ENCODE measurements at places on chromosomes 3 and 15.

DNA sequence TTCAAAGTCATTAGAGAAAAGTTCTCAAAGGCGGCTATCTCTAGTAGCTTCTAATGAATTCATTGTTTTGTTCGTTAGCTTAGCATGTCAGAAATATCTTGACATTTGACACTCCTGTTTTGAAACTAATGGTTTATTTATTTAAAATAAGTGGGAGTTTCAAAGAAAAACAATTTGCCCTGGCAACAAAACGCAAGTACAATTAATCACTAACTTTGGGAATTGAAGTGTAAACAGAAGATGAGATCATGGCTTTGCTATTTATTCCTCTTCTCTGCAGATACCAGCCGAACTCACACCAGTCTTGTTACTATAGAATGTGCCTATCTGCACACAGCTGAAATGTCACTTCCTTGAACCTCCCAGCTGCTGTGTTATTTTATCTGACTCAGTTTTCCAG, 27.5 kb downstream of the MASP1 start:
- DNase-seq = no peak

- no peak for DNase-seq
These were observed 78.6 kb upstream of the MITF start for GRCh38 chr3:69660631-69661030.

GRCh38 chr3:128327606-128328031, 139.1 kb downstream of the DNAJB8 start:
- DNase-seq = no peak

DNA sequence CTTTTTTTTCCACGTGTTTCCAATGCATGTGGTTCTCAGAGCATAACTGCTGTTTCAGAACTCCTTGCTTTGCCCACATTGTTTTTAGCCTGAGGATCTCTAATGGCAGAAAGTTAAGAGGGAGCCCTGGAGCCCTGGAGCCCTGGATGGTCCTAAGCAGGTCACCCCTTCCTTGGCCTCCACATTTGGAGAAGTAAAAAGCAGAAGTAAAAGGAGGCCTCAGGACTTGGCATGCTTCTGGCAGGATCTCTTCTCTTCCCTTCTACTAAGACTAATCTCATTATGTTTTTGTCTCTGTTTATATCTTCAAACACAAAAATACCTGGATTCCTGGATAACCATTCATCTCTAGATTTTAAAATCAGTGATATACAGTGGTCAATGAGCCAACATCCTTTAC, 50.1 kb downstream of the P2RY1 start:
- no peak for DNase-seq

DNA sequence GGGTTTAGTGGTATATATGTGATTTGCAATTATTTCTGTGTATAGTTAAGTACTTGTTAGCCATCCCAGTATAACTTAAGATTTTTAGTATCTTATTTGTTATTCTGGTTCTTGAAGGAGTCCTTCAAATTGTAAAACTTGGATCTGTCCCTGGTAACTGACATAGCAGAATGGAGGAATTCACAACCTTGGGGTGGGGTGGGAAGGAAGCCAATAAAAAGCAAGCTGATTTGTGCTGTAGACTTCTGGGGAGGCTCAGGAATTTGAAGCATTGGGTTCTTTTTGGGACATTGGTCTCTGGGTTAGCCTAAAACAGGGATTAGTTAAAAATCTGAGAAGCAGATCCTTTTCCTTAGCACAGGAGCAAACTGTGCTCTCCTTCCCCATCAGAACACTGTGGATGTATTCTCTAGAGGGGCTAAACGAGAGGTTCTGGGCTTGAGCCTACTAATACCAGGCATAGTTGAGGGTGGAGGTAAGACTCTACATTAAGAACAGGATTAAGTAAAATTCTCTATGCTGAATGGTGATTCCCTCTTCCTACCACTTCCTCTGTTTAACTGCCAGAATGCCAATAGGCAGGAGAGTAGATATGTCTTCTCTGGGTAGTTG, 42.2 kb downstream of the GMPS start:
- DNase-seq = no peak

GRCh38 chr3:113769551-113769950, 22.7 kb downstream of the ATP6V1A start:
- no peak for DNase-seq

GRCh38 chr3:193130576-193130975, 110.4 kb upstream of the PLAAT1 start:
- no peak for DNase-seq

DNA sequence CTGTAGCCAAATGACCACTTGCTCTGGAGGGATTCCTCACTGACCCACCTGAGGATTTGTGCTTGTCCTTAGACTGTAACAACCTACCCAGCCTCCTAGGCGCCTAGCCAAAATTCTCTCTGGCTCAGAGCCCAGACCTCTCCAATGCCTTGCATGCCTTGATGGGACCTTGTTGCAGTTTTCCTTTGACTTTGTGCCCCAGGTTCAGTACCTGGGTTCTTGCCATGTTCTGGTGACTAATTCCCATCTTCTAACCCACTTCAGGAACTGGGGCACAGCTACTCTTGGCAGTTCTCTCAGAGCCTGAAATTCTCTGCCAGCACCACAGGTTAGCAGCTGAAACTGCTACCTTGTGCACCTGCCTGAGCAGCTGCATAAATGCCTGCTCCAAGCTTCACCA, 27.0 kb upstream of the UBE3A start:
- no peak for DNase-seq

DNA sequence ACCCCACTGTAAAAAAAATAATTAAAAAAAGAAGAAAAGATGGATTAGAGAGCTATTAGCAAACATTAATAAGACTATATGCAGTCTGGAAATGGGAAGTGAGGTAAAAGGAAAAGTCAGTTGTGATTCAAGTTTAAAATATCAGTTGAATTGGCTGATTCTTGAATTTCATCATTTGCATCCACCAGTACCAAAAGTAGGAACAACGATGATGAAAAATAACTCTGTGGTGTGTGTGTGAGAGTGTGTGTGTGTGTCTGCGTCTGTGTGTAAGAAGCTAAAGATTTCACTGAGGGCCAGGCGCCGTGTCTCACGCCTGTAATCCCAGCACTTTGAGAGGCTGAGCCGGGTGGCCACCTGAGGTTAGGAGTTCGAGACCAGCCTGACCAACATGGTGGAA, 56.0 kb upstream of the SLC4A7 start:
- DNase-seq = no peak

DNA sequence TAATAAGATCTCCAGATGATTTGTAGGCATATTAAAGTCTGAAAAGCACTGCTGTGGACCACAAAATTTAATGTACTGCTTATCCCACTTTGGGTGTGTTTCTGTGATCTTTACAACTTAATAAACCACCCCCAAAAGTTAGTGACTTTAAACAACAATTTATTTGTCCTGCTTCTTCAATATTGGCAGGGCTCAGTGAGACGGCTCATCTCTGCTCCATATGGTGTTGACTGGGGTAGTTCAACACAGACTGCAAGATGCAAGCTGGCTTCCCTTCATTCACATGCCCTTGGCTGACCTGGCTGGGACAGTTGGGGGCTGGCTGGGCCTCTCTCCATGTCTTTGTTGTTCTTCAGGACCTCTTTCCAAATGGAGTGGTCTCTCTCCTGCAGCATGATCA, 337.8 kb downstream of the FHIT start:
- DNase-seq = no peak

GRCh38 chr3:140438736-140439470, 239.0 kb upstream of the TRIM42 start:
- no peak for DNase-seq

GRCh38 chr15:89673165-89673512, 6.0 kb downstream of the PLIN1 start:
- DNase-seq = no peak

DNA sequence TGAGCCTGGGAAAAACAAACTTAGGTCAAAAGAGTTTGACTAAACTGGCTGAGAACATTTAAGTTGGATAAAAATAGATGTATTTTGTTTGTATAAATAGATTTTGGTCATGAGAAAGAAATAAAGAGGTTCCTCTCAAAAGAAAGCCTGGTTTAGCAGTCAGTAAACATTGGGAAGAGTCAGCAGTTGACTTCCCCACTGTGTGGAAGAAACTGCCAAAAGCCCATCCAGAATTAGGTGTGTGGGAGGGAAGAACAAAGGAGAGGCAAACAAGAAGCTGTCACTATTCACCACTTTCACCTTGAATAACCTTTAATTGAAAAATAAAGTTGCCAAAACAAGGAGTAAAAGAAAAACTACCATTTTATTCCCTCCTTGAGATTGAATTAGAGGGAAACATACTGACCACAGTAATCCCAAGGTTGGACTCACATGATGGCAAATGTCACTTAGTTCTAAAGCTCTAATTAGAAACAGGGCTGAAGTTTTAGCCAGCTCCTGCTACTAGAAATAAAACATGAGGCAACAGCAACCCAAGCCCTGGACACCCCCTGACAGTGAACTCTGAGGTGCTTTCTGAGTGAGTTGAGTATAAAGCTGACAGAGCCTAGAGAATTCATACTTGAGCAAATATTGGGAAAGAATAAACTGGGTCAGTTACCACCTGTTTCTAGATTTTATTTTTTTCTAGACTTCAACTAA, 139.3 kb downstream of the SERPINI1 start:
- DNase-seq = no peak

- DNase-seq = no peak
These were observed 317.3 kb downstream of the FGF12 start for GRCh38 chr3:192409838-192410683.

DNA sequence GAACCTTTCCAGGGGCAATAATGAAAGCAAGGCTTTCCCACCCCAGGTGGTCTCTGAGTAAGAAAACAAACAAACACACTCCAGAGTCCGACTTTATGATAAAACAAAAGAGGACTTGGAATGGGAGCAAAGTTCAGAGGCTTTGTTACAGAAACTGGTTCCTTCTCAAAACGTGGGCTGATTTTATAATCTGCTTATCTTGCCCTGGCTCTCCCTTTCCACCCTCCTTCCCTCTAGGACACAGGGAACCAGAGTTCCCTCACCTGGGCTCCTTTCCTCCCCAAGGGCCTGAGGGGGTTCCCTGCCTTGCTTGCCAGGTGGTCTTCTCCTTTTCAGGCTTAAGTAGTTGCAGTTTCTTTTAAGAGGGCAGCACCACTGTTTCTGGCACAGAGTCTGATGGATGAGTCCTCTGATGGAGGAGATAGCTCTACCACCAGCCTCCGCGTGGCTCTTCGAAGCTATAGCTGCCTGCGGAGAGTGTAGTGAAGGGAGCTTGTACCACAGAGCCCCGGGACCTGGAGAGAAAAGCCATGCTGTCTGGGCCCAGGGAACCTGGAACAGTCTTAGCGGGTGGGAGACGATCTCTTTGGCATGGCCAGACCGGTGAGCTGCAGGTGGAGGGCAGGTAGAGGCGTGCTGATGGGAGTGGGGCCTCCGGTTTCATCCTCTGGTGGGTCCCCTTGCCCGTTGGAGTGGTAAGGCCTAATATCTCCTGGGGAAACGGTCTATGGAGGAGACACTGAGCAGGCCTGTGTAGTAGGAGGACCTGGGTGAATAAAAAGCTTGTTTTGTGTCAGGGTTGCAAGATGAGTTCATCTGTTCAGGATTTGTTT, 68.7 kb downstream of the SMAD6 start:
- no peak for DNase-seq

- no peak for DNase-seq
These were observed 70.7 kb downstream of the CYP19A1 start for GRCh38 chr15:51267703-51268083.

GRCh38 chr15:69395991-69396390, 18.2 kb upstream of the KIF23 start:
- no peak for DNase-seq

DNA sequence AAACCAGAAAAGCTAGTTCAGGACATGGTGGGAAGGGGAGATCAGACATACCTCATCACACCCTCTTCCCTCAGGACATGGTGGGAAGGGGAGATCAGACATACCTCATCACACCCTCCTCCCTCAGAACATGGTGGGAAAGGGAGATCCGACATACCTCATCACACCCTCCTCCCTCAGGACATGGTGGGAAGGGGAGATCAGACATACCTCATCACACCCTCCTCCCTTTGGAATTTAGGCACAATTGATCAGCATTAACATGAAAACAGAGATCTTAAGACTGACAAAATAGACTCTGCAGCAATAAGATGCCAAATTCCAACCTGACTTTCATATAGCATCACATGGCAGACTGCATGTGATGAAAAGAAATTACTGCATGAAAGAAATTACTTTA, 412.7 kb upstream of the ZNF717 start:
- DNase-seq = no peak

DNA sequence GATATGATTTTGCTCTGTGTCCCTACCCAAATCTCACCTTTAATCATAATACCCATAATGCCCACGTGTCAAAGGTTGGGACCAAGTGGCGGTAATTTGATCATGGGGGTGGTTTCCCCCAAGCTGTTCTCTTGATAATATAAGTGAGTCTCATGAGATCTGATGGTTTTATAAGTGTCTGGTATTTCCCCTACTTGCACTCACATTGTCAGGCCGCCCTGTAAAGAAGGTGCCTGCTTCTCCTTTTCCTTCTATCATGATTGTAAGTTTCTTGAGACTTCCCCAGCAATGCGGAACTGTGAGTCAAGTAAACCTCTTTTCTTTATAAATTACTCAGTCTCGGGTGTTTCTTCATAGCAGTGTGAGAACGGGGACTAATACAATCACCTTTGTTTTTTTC, 279.8 kb downstream of the ARPP21 start:
- DNase-seq = no peak

- DNase-seq = no peak
These were observed 307.8 kb upstream of the TPRG1 start for GRCh38 chr3:188863999-188864406.

DNA sequence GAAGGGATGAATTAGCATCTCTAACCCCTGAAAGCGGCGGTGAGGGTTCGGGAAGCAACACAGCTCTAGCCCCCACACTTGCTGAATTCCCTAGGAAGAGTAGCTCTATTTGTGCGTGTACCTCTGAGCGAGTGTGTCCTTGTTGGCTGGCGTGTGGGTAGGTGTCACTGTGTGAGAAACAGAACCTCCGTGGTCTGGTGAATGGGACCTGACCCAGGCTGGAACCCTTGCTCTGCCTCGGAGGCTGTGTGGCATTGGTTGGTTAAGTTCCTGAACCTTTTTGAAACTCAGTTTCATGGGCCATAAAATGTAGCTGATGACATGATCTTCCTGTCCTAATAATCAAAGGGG, 414 bp upstream of the TMEM115 start:
- DNase-seq = no peak

- DNase-seq = no peak
These were observed 332.1 kb downstream of the MCTP2 start for GRCh38 chr15:94563456-94563855.

- DNase-seq = no peak
These were observed 36.6 kb downstream of the GSK3B start for GRCh38 chr3:120057626-120058025.

DNA sequence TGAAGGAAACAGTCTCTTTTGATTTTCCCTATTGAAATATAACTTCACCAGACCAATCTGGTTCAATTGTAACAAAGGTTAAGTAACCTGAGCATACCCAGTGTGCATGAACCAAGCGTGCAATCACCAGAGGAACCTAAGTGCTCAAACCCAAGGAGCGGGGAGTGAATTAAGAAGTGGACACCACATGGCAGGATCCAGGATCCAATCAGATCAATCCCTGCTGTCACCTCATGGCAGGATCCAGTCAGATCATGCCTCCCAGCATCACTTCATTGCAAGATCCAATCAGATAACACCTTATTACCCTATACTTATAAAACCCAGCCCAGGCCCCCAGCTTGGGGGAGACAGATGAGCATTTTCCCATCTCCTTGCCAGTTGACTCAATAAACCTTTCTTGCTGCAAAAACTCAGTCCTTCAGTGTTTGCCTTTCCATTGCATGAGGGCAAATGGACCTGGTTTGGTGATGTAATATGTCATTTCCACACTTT, 38.9 kb upstream of the RNU6-1 start:
- no peak for DNase-seq
